ENCODE measurements at places on chromosomes 1 and 21. TPM values are rescaled to one million over a fixed set of nuclear protein-coding genes. Genes with fewer than 3 reads are reported as not detected.

UBXN10 gene
- not detected for total RNA-seq

RNU1-1 gene
- total RNA-seq = not detected

- DNase-seq = no peak
Measured at GRCh38 chr1:198934426-198934825, 295.6 kb downstream of the PTPRC start.

- no peak for DNase-seq
Measured at GRCh38 chr1:117017062-117017461, 15.5 kb downstream of the CD101 start.

- DNase-seq = no peak
Measured at GRCh38 chr21:24899138-24899537, 708.1 kb downstream of the MRPL39 start.

DNA sequence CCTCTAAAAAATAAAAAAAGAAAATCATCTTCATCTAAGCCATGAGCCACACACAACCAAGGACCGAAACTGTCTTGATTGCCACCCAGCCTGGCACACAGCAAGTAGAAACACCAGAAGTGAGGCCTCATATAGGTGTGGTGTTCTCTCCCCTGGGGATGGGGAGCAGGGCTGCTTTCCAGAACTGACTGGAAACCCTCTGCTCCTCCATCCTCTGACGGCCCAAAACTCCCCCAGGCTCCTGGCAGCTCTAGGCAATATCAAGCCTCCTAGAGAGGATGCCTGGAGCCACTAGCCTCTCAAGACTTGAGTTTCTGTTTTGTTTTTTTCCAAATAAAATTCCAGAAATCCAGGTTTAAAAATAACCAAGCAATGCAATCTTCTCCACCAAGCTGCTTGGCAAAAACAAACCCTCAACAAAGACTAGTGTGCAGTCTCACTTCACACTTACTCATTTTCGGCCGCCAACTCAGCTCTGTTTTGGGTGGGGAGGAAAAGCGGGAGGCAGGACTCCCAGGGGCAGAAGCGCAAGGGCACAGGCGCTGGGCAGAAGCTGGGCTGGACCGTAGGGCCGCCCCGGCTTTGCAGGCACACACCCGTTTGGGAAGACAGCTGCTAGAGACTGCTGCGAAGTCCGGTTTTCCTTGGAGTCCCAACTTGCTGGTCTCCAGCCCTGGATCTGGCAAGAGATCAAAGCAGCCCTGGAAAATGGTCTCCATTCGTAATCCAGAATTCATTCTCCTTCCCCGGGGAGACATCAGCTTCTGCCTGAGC, 78.2 kb upstream of the CAPZB start:
- peak; percentile 86 for DNase-seq

- DNase-seq = no peak
Measured at GRCh38 chr1:156813750-156814570, 2.7 kb downstream of the SH2D2A start.

DNA sequence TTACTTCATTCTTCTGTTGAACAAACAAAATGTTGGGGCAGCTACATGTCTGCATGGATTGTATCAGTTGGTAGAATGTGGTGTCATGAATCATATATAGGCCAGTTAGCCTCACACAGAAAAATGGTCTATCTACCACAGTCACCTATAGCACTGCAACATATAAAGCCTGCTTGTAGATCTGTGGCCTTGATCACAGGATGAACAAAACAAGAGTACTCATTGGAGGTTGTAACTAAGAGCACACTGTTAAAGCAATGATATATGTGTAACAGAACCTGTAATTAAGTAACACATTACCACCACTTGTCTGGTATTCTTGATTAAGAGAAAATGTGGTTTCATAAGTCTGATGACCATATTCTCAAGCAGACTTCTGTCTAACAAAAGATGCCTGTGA, 167.3 kb upstream of the SGIP1 start:
- DNase-seq = no peak

- DNase-seq = no peak
Measured at GRCh38 chr1:157177733-157178394, 39.7 kb upstream of the ETV3 start.
